Spinal cord (tissue), 10 donors: ENCODE measurements at places on chromosomes 2 and 18.

- DNase-seq = no peak
Observed at GRCh38 chr2:207869784-207870778, 100.4 kb upstream of the FZD5 start.

DNA sequence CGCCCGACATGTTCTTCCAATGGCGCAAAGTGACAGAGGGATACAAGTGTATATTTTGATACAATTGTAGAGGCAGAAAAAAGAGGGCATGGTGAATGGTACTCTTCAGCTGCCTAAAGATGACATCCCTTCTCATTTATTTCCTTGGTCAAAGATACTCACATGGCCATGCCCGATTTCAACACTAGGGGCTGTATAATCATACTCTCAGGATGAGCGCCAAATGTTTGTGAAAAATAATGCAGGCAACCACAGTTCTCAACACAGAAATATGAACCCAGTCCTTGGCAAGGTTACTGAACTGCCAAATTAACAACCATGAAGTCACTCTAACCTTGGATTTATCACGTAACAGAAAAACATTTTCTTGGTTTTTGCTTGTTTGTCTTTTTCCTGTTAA lies 204.4 kb downstream of the CCDC102B start:
- no peak for DNase-seq

- no peak for DNase-seq
Observed at GRCh38 chr2:176328149-176328548, 58.9 kb downstream of the MTX2 start.

- DNase-seq = no peak
Observed at GRCh38 chr18:45889419-45890064, 64.1 kb downstream of the SIGLEC15 start.

GRCh38 chr2:162254236-162254871 lies 11.1 kb upstream of the FAP start:
- DNase-seq = no peak
